RCC 7860 (cell line): ENCODE measurements at places on chromosomes 3 and 15.

GRCh38 chr3:72613871-72614270, 234.4 kb downstream of the SHQ1 start:
- DNase-seq, result no peak

- no peak for DNase-seq
Measured at GRCh38 chr3:114376516-114377185, 82.8 kb downstream of the TIGIT start.

DNA sequence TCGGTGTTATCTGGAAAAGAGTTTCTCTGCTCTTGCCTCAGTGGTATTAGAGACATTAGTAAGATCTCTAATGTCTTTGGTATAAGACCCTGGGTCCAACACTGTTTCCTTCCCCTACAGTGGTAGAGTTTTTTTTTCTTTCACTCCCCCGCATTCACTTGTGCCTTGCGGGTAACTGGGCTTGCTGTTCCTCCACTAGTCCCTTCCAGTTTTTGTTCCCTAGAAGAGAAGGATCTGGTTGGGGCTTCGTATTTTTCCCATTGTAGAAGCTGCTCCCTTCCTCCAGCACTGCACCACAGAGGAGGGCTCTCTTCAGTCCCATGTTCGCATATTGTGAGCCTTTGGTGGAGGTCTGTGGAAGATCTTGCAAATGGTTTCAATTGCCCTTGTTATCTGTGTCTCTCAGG, 13.7 kb downstream of the CTDSPL2 start:
- DNase-seq, result no peak

DNA sequence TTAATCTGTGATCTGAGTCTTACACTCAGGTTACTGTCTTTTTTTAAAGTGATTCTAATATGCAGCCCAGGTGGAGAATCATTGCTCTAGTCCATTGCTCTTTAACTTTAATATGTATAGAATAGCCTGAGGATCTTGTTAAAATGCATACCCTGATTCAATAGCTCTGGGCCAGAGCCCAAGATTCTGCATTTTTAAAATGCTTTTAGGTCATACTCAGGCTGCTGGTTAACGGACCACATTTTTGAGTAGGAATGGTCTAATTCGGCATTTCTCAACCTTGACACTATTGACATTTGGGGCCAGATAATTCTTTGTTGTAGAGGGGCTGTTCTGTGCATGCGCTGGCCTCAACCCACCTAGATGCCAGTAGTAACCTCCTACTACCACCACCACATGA, 20.9 kb upstream of the FSTL1 start:
- DNase-seq, result peak; percentile 68

GRCh38 chr3:183249006-183249718, 3.9 kb upstream of the B3GNT5 start:
- no peak for DNase-seq

GRCh38 chr3:107189158-107189791, 188.0 kb upstream of the CCDC54 start:
- no peak for DNase-seq

GRCh38 chr3:170368921-170369320, 11.4 kb downstream of the SKIL start:
- no peak for DNase-seq

DNA sequence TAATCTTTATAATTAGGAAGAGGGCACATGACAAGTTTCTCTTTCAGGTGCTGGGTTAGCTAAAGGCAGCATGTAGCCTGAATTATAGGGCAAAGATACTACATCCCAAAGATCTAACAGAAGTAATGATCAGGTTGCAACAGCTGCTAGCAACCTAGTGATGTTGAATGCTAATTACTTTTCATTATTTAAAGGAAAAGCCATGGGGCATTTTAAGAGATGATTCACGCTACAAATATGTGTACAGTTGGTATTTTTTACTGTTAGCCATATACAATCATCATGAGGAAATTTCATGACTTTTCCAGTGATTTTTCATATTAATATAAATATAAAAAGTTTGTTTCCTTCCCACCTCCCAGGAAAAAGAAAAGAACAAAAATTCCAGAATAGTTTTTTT, 43.0 kb downstream of the NEK10 start:
- DNase-seq, result no peak

GRCh38 chr15:36557364-36557763, 22.1 kb upstream of the CDIN1 start:
- DNase-seq, result no peak

GRCh38 chr3:134663721-134664456, 13.1 kb upstream of the KY start:
- DNase-seq, result peak; percentile 46

DNA sequence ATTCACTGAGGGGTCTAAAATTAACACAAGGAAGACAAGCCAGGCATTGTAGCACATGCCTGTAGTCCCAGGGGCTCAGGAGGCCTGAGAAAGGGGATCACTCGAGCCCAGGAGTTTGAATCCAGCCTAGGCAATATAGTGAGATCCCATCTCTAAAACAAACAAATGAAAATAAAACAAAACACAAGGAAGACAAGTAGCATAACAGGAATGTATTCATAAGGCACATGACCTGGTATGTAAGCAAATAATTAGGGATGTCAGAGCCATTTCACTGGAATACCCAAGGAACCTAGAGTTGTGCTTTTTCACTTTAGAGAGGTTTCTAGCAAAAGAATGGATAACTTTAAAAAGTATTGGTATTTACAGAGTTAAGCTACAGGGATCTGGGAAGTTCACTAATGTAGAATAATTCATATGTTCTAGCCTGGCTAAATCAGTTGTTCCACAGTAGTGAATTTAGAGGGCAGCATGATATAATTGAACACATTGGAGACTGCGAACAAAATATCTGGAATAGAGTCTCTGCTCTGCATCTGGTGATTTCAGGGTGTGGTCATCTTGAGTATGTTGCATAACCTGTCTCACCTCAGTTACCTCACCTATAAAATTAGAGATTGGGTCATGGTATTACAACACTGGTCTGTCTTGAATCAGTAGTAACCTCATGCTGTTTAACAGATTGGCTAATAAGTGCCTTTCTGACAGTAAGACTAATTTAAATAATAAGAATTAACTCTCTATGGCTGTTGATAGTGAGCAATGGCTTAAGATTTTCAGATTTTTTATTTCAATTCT, 9.3 kb downstream of the GRAMD1C start:
- DNase-seq, result no peak

DNA sequence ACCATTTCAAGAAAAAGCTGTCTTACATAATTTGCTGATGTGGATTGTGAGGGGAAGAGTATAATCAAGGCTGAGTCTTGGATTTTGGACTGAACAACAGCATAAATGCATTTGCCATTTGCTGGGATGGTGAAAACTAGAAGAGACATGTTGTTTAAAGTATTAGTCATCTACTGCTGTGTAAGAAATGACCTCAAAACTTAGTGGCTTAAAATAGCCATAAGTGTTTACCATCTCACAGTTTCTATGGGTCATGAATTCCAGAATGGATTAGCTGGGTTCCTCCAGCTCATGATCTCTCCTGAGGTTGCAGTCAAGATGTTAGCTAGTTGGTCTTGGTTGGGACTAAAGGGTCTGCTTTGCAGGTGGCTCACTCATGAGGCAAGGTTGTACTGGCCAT, 66.2 kb downstream of the SCN11A start:
- DNase-seq, result no peak

- DNase-seq, result no peak
Measured at GRCh38 chr15:25671132-25671531, 192.0 kb downstream of the ATP10A start.

- no peak for DNase-seq
Measured at GRCh38 chr3:105499961-105500360, 133.3 kb downstream of the ALCAM start.

- peak; percentile 15 for DNase-seq
Measured at GRCh38 chr3:79846148-79846933, 78.5 kb upstream of the ROBO1 start.

DNA sequence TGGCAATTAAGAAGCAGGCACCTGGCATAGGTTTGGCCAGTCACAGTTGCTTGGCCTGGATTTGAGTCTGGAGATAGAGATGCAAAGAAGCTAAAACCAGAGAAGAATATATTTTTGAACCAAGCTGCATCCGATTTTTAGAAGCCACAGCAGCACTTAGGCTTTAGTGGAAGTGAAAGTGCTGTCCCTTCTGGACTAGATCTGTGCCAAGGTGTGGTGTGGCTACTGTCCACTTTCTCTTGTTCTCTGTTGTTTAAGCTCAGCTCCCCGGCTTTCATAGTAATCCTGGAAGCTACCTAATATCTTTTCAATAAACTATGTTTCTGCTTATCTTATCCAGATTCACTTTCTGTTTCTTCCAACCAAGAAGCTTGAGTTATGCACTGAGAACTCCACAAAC, 183.4 kb upstream of the THRB start:
- DNase-seq, result no peak

DNA sequence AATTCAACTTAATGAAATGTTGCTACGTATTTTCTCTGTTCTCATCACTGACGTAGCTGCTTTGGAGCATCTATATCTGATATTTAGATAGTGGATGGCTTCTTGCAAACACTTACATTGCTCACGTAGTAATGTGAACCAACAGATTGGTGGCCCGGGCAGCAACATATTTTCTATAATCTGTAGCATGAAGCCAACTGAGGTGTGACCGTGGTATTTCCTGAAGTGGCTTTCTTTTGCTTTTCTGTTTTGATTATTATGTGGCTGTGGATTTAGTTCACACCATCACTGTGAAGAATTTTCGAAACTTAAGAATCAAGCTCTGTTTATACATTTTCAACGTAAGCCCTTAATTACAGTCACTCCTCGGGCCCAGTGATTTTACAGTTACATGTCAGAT, 288.5 kb downstream of the LPP start:
- no peak for DNase-seq

GRCh38 chr3:14497321-14497720, 42.8 kb downstream of the GRIP2 start:
- no peak for DNase-seq

DNA sequence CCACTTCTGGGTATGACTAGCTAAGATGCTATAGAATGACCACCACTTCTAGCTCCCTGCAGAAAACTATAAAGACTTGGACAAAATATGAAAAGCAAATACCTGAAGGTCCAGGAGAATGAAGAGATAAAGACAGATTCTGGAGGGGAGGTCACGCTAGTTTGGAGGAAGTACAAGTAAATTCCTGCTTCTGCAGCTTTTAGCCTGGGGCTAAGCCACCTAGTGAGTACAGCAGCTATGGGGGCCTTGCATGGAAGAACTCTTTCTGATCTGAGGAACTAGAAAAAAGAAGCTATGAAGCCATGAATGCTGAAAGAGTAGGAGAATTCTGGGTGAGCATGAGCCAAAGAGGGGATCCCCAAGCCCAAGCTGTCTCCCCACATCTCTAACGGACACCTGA, 29.8 kb downstream of the NRG4 start:
- DNase-seq, result no peak

GRCh38 chr3:3109407-3110298, 521 bp downstream of the IL5RA start:
- no peak for DNase-seq

GRCh38 chr3:194872669-194872977, 186.9 kb downstream of the FAM43A start:
- no peak for DNase-seq

DNA sequence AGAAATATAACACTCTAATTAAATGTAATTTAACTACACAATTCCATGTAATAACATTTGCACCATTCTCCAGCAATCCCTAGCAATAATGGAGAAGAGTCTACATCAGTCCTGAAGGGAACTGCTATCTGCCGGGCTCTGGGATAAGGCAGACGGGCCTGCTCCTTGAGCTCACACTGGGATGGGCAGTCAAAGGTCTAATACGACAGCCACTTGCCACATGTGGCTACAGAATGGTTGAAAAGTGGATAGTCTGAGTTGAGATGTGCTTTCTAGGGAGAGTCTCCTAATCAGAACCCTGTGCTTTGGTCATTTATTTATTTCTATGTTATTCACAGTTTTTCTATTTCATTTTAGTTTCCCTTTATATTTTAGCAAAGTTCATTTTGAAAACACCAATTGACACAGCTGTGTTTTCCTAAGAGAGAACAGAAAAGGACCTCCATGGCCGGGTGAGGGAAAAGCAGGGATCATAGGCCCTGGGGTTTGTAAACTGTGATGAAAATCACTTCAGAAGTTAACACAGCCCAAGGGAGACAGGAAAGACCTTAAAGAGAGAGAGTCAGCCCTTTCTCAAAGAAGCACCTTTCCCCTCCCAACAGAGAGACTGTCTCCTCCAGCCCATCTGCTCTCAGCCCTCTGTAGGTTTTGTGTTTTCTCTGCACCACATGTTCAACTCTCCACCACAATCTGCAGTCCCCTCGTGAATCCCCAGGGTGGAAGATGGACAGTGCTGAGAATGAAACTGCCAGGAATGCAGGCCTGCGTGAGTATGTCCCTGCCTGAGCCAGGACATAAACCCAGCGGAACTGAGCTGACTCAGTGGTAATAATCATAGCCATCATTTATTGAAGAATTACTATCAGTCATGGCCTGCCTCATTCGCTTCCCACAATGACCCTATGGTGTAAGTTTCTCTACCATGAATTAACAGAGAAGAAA, 11.6 kb downstream of the FSIP1 start:
- DNase-seq, result peak; percentile 22

- peak; percentile 18 for DNase-seq
Measured at GRCh38 chr3:102299125-102299877, 135.5 kb upstream of the ZPLD1 start.

DNA sequence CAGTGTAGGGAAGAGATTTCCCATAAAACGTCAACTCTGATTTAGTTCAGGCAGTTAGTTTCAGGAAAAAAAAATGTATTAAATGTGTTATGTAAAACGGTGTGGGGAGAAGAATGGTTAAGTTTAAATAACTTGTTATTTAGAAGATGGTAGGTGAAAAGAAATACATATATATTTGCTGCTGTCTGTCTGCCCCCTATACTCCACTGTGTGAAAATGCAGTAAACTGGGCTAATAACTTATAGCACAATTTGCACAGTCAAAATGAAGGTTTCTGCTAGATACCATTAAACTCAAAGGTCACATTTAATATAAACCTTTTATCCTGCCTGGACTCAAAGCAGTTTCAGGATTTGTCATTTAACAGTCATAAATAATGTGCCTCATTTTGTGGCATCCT, 515.0 kb downstream of the FGF12 start:
- DNase-seq, result no peak

DNA sequence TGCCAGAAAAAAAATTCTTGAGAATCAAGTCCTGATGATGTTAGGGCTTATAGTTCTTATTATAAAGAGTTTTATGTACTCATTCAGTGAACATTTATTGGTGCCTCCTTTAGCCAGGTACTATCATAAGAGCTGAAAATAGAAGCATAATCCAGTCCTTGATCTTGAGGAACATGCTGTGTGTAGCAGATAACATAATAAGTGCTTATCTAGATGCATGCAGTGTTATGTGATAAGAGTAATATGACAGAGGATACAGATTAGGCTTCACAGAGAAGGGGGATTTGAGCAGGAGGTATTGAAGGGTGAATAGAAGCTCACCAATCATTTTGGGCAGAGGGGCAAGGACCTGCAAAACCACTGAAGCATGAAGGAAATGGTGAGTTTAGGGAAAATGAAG, 1.1 kb downstream of the CCR2 start:
- DNase-seq, result no peak
